ENCODE measurements at places on chromosomes 4 and X.

DNA sequence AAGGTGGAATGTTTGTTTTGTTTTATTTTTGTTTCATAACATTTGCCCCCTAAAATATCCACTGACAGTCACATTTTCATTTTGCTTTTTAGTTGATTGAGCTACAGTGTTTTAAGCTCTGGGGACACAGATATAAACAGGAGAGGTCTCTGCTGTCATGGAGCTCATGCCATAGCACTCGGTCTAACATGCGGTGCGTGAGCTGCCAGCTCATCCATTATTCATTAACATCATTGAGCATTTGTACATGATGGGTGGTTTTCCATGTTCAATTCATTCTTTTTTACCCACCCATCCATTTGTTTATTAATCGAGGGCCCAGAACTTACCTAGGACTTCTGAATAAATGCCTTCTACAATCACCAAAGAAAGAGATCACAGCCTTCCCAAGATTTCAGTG is 150.1 kb upstream of the SFRP2 start:
- no peak for DNase-seq

GRCh38 chrX:38249965-38250364 is 29.3 kb upstream of the SRPX start:
- DNase-seq = no peak

DNA sequence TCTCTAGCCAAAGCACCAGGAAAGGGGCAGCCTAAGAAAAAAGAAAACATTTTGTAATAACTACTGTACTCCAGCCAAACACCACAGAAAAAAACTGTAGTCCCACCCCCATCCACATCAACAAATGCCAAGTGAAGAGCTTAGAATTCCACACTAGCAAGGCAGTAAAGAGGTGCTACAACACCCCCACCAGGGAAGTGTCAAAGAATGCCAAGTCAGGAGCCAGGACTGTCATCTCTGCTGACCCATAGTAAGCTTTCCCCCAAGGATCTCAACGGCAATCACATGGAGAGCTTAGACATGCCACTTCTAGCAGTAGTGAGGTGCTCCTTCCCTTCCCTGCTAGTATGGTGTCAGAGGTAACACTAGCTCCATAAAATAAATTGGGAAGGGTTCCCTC is 34.4 kb upstream of the CCDC160 start:
- DNase-seq = no peak

DNA sequence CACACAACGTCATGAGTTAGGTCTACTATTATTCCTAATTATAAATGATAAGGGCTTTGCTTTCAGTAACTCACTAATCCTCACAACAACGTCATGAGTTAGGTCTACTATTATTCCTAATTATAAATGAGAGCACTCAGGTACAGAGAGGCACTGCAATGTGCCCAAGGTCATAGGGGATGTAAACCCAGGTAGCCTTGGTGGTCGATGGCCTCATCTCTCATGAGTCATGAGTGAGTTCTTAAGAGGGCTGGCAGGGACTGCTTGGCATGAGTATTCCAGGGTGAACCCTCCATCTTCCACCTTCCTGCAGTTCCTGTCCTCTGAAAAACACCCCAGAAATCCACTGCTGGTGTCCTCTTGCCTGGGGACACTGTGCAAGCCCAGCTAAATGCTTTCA is 317.1 kb downstream of the STK32B start:
- DNase-seq = no peak

- no peak for DNase-seq
Measured at GRCh38 chrX:124467202-124467601, 120.8 kb downstream of the SH2D1A start.
